ENCODE measurements at places on chromosomes 7 and 10.

- peak; percentile 50 for DNase-seq
Measured at GRCh38 chr7:51067757-51068156, 248.9 kb downstream of the COBL start.

GRCh38 chr7:91826377-91826776 is 54.1 kb downstream of the MTERF1 start:
- no peak for DNase-seq

DNA sequence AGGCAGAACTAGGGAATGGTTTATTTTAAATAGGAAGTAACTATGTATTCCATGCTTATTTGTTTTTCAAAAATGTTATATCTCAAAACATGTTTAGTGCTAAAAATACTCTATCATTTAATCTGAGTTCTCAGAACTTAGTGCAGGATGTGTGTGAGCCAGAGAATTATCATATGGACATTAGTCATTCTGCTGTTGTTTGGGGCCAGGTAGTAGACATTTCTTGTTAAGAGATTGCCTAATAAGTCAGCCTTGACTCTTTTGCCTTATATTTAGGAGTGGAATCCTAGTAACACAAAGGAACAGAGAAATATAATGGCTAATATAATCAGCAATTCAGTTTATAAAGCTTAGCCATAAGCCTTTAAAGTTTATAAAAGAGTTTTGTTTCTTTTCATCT is 149.8 kb downstream of the CCSER2 start:
- DNase-seq, result no peak

GRCh38 chr7:17769918-17770317 is 170.4 kb downstream of the SNX13 start:
- DNase-seq, result peak; percentile 38

DNA sequence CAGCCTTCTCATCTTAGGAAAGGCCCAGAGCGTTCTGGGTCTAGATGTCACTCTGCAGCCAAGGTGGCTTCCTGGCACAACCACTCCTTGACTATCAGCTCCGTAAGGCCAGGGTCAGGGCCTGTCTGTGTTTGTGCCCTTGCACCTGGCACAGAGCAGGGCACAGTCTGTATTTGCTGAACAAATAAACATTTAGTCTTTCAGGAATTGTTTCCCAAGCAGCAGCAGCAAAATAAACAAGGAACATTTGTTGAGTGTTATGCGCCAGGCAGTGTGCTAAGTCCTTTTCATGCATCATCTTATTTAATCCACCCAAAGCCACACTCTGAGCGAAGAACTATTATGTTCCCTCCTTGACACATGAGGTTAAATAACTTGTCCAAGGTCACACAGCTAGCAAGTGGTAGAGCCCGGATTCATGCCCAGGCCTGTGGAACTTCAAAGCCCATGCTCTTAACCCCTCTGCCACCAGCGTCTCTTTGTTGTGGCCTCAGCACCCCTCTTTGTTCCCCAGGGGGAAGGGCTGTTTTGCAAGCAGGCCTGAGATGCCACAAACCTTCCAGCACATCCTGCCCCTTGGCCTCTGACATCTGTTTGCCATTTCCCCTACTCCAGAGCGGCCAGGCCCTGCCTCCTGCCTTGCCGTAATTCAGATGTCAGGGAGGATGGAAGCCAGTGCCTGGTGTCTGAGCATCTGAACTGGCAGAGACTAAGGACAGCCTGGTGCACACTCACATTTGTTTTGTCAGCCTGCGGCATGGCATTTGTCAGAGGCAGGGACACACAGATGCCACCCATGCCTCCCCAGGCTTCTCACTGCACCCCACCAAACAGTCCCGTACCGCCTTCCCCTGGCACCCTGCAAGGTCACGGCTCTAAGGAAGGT is 325.8 kb upstream of the ZMIZ1 start:
- no peak for DNase-seq

DNA sequence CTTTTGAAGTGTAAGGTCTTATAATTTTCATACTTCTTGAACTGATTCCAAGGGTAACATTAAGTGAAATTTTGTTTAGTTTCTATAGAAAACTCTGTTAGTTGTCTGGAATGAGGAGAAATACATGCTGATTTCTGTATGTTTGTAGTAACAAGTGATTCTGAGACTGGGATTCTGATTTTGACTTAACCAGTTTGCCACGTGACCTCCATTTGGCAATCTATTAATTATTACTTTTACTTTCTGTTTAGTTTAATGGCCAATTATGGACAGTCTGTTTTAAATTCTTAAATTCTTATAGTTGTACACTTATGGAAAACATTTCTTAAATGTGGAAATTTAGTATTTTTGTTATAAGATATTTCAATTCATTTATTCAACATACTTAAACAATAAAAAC is 163.1 kb downstream of the ADK start:
- DNase-seq, result no peak

GRCh38 chr10:29609696-29610095 is 25.1 kb downstream of the SVIL start:
- no peak for DNase-seq

DNA sequence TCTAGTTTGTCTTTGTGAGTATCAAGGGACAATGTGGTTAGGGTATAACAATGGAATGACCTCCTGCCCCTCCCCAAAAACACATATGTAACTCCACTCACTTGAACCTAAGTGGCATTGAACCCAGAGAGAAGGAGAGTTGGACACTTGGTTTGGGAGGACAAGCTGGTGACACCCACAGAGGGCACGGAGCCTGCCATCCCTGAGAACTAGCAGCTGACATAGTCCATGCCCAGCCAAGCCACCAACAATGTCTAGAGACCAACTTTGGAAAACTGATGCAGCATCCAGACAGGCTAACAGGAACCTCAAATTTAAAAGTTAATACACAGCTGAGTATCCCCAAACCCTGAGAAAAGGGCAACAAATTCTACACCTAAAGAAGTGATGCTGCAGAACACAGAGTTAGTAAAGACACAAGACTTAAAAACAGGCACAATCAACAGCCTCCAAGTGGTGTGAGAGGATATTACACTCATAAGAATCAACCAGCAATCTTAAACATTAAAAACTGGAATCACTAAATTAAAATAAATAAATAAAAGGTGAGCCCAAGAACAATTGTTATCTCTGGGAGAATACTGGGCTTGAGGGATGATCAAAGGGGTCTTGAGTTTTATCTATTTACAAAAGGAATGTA is 27.2 kb downstream of the NUDCD3 start:
- DNase-seq, result no peak

- no peak for DNase-seq
Measured at GRCh38 chr7:83934118-83934734, 260.4 kb downstream of the SEMA3A start.

DNA sequence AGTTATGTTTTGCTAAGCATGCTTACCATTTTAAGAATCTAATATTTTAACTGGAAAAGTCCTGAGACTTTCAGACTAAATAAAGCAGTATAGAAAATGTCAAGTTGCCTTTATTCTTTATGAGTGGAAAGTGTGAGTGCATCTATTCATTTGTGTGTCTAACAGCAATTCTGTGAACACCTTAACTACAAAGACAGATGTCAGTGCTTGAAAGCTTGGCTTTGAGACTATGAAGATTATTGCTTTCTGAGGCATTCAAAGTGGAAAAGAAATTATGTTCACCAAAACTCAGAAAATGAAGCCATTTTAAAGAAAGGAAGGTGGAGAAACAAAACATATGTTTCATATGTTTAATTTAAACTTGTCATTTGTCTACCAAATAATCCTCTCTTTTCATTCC is 294.5 kb upstream of the SEMA3C start:
- no peak for DNase-seq

- DNase-seq, result no peak
Measured at GRCh38 chr7:77450613-77451012, 34.5 kb upstream of the GSAP start.

DNA sequence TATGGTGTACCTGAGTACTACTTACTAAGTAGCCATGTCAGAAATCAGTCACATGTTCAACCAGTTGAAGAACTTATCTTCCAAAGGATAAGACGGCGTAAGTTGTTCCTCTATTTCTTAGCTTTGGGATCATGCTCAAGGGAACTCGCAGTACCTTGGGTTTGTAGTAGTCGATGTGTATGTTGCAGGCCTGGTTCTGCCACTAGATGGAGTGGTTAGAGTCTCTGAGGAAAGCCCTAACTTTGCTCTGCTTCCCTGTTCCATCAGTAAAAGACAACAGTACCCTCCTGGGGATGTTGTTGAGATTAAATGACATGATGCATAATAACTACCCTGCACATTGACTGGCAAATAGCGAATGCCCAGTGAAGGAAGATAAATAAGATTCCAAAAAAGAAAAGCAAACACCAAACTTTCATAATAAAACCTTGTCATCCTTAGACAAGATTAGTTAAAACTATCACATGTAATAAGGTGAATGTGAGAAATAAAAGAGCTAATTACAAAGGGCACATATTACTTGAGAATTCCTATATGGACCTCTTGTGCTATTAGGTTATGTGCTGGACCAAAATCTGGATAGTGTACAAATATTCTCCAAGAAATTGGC is 165.9 kb downstream of the ABCA13 start:
- peak; percentile 46 for DNase-seq

- DNase-seq, result no peak
Measured at GRCh38 chr10:117720931-117721835, 178.6 kb downstream of the EMX2 start.

GRCh38 chr10:124144536-124144935 is 51.1 kb upstream of the CHST15 start:
- no peak for DNase-seq

DNA sequence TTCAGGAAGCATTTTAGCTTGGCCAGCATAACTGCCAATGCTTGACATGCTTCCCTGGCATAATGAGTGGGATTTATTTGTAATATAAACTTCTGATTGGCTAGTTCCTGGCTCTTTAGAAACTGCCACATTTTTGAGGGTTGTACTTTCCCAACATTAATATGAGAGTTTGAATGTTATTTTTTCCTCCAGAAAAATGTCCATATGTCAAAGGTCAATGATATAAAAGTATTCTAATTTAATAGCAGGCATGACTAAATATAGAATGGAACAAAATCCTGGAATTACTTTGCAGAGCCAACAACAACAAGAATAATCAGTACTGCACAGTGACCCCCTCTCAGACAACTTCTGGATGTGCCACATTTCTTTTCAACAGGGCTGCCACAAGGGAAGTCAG is 352.6 kb downstream of the PRPF18 start:
- DNase-seq, result no peak

DNA sequence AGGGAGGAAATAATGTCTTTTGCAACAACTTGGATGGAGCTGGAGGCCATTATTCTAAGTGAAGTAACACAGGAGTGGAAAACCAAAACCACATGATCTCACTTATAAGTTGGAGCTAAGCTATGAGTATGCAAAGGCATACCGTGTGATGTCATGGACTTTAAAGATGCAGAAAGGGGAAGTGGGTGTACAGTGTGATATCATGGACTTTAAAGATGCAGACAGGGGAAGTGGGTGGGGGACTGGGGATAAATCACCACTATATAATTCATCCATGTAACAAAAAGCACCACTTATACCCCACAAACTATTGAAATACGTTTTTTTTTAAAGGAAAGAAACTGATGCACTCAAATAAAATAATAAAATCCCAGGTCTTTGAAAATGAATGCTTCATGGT is 29.5 kb downstream of the LYZL2 start:
- DNase-seq, result no peak

- no peak for DNase-seq
Measured at GRCh38 chr10:61463035-61463909, 10.1 kb upstream of the TMEM26 start.

- DNase-seq, result no peak
Measured at GRCh38 chr7:130189343-130189742, 15.9 kb downstream of the TMEM209 start.

DNA sequence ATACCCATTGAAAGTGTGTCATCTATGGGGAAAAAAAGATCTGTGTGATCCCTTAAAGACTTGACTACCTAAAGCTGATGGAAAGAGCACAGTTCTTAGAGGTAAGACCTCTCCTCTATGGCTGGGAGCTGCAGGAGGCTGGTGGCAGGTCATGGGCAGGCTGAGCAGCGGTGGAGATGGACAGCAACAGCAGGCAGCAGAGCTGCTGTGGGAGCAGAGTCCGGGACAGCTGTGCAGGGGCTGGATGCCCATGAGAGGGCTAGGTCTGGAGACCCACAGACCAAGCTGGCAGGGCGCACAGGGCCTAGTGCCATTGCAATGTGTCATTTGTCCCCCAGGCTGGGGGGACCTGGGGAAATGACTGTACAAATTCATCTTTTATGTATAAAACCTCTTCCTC is 13.4 kb upstream of the EPHA1 start:
- DNase-seq, result no peak

DNA sequence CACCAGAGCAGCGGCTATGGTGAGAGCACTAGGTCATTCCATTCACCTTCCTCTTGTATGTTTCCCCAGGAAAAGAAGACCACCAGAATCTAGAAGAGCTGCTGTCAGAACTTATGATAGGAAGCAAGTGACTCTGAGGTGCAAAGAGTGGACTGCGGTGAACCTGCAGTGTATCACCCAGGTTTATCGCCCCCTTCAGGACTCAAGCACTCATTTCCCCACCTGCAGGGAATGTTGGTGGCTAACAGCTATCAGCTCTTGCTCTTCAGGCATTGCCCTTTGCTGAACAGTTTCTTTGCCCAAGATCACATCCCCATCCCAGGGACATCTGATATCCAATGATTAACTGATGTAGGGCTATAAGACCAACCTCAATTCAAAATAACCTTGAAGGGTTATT is 66.3 kb upstream of the IL6 start:
- DNase-seq, result no peak

DNA sequence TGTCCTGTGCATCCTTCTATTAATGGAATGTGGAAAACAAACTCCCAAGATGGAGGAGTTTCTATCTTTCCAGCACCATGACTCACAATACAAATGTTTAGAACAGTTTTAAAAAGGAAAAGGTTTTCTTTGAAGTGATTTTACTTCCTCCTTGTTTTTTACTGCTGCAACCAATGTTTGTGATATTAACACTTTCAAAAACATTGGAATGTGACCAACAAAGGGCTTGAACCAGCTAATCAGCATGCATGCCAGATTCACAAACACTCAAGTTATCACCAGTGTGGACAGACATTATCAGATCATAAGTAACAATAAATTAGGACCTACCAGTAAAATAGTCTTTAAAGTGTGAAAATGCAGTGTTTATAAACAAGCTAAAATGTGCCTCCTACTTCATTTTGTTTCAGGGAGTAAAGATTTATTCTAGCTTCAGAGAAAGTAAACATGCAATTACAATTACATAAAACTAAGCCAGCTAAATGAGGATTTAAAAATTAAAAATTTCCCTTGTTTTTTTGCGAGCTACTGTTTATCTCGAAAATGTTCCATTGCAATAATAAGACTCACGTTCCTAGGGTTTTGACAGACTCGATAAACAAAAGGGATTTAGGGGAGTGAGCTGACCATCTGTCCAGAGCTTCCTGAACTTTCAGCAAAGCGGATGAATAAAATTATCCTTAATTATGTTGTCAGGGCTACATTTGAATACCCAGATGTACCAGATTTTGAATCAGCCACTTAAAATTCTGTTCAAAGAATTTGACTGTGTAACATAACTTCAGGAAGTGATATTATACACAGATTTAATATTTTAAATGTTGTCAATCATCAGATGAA is 29.8 kb downstream of the CPVL start:
- DNase-seq, result no peak

Measured in H54 (cell line).